ENCODE measurements at places on chromosomes 13 and 19.

DNA sequence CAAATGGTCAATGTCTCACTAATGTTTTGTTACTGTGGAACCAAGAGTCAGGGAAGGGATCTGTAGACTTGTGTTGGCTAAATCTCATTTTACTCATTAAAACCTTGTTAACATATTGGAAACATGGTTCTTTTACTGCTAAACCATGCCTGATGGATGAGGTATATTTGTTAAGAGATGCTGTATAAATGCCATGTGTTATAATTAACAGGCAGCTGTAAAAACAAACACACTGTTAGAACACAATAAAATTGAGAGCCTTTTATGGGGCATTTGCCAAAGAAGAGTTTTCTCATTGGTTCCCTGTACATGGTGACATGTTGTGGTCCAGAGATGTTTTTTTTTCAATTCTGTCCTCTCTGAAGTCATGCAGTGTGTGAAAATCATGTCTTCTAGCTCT is 121.9 kb downstream of the ESD start:
- no peak for DNase-seq

- no peak for DNase-seq
These were observed 732 bp upstream of the DCLK1 start for GRCh38 chr13:36131931-36132297.

GRCh38 chr13:29935309-29935981 is 85.0 kb upstream of the UBL3 start:
- no peak for DNase-seq

- DNase-seq = no peak
These were observed 2.2 kb downstream of the FLT3LG start for GRCh38 chr19:49475995-49476880.

DNA sequence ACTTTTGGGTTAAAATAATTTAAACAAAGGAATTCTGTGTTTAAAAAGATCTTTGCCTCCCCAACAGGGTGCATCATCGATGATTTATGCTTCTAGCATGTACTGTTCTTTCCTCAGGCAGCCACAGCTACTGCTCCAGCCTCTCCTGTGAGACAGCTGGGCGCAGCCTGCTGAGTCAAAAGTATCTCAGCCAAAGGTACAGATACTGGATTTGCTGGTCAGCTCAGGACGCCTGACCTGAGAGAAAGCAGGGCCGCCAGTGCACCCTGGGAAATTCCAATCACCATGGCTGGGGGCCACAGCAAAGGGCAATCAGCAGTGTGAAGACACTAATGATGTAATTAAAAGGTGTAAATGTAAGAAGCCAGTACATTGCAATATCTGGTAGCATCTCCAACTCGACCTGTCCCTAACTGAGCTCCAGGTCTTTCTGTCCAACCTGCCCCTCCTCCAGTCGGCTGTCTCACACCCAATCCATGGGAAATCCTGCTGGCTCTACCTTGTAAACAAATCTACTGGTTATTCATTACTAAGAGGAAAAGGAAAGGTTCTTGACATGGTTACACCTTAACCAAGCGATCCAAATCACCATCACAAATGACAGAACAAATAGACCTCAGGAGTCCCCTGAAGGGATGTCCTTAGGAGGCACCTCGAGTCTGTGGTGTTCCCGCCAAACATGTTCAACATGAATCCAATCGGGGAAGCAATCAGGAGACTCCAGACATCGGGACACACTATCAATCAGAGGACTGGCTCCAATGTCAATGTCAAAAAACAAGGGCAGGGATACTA is 7.3 kb downstream of the OPA3 start:
- peak; percentile 88 for DNase-seq

DNA sequence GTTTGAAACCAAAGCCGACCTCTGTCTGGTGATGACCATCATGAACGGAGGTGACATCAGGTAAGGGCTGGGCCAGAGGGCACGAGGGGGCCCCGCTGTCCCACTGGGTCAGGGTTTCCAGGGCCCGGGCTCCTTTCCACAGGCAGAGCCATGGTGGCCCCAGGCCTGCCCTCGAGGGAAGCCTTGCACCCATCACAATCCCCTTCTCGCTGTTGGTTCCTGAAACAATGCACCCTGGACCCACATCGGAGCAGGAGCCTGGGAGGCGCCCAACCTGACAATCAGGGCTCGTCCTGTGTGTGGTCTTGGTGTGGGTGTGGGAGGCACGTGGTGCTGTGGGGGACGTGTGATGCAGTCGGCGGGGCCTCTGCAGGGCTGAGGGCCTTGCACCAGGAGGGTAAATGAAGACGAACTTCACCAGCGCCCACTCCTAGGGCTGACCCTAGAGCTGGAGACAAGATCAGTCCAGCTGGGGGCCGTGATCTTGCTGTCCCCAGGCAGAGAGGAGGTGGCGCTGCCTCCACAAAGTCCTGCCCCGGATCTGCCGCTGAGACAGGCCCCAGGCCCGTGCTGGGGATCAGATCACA is 2.8 kb downstream of the GRK1 start:
- DNase-seq = no peak

Data from HS-5 (cell line).